ENCODE measurements at places on chromosomes 7 and 10.

- no peak for DNase-seq
Measured at GRCh38 chr10:33521062-33521461, 186.6 kb upstream of the NRP1 start.

- DNase-seq, result no peak
Measured at GRCh38 chr10:127135844-127136577, 60.4 kb downstream of the INSYN2A start.

- DNase-seq, result no peak
Measured at GRCh38 chr10:33111488-33112051, 153.5 kb upstream of the ITGB1 start.

GRCh38 chr10:87767253-87767652 is 50.8 kb downstream of the ATAD1 start:
- DNase-seq, result no peak

- DNase-seq, result no peak
Measured at GRCh38 chr10:96637709-96638108, 50.9 kb upstream of the TM9SF3 start.
